ENCODE measurements at places on chromosomes 16 and 17.
A peak's percentile ranks its signal among the peaks of the same experiment; 100 is the strongest.

DNA sequence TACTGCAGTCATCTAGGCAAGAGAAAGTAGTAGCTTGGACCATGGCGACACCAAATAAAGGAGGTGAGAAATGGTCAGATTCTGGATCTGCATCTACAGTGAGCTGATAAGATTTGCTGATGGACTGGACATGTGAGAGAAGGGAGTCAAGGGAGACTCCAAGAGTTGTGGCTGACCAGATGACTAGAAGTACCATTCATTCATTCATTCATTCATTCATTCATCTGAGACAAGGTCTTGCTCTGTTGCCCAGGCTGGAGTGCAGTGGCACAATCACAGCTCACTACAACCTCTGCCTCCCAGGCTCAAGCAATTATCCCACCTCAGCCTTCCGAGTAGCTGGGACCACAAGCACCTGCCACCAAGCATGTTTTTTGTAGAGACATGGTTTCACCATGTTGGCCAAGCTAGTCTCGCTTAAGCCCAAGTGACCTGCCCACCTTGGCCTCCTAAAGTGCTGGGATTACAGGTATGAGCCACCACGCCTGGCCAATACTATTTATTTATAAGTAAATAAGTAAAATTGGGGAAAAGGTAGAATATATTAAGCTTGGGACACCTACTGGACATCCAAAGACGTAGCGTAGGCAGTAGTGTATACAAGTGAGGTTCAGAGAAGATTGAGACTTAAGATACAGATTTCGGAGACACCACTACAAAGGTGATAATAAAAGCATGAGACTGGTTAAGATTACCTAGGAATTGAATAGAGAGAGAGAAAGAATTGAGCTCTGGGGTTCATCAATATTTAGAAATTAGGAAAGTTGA is 15.7 kb upstream of the RNF43 start:
- no peak for DNase-seq

GRCh38 chr17:73453090-73453489 is 141.3 kb upstream of the CDC42EP4 start:
- no peak for DNase-seq

- DNase-seq: no peak
These were observed 15.4 kb downstream of the STAT5A start for GRCh38 chr17:42303694-42304093.

DNA sequence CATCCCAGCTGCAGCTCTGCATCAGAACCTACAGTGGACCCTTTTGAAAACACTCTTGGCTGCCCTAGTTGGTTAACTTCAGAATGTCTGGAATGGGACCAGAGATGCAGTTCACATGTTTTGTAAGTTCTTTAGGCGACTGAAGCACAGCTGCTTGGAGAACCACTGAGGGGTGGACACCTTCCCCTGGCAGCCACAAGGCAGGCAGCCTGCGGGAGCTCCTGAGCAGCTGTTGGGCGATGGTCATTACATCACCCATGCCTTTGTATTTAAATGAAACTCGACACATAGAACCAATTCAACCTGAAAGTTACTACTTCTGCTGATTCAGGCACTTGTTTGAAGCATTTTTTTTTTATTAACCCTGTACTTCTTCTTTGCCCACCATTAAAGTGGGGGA is 151.5 kb downstream of the LGALS9B start:
- no peak for DNase-seq

- no peak for DNase-seq
These were observed 7.3 kb upstream of the TRPV2 start for GRCh38 chr17:16407911-16408588.

GRCh38 chr17:78141437-78142118 is 4.6 kb upstream of the C17orf99 start:
- no peak for DNase-seq

GRCh38 chr16:56849690-56850680 is 15.0 kb upstream of the SLC12A3 start:
- no peak for DNase-seq

- no peak for DNase-seq
These were observed 6.3 kb downstream of the XYLT2 start for GRCh38 chr17:50352072-50352692.

DNA sequence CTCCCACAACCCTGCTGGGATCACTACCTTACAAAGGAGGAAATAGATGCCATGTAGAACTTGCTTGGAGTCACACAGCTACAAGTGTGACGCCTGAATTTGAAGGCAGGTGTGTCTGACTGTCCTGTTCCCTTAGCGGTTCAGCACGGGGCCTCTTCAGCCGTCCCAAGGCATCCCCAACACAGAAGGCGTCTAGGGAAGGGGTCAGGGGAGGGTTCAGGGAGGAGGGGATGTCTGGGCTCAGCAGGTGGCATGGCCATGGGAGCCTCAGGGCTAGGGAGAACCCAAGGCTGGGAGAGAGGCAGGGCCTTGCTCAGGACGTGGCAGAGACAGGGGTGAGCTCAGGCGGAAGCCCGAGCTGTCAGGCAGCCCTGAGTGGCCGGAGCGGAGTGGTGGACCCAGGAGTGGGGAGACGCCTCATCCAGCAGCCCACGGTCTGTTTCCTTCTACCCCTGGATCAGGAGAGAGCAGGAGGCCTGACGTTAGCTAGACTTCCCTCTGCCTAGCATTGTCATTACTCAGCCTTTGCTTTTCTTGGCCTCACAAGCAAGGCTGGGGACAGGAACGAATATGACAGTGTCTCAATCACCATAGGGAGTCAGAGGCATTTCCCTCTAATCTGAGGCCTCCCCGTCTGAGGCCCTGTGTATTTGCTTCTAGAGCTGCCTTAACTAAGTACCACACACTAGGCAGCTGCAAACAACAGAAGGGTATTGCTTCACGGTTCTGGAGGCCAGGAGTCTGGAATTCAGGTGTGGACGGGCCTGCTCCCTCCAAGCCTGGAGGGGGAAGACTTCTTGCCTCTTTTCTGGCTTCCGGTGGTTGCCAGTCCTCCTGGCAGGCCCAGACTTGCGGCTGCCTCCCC is 31.3 kb upstream of the ANKRD40CL start:
- no peak for DNase-seq

DNA sequence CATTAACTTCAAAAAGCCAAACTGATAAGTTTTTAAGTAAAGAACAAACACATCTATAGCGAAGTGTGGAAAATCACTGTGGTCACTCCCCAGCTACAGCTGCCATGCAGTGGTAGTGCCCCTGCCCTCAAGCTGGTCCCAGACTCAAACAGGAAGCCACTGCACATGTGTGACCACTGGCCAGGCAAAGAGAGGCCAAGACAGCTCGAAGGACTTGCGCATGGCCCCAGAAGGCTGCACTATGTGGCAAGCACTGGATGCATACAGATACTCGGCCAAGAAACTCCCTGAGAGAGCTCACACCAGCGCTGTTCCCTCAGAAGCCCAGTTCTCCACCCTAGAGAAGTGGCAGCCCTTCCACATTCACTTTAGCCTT is 82.4 kb downstream of the ANKRD11 start:
- no peak for DNase-seq

DNA sequence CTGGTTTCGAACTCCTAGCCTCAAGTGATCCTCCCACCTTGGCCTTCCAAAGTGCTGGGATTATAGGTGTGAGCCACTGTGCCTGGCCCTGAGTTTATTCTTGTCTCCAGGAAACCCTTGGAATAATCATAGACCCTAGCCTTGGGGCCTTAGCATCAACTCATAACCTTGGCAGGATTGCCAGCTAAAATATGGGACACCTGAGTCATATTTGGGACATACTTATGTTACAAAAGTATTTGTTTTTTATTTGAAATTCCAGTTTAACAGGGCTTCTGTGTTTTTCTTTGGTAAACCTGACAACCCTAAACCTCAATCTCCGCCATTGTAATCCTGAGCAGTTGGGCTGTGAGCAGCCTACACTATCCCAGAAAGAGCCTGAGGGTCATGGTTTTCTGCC is 28.6 kb upstream of the TNS4 start:
- no peak for DNase-seq

DNA sequence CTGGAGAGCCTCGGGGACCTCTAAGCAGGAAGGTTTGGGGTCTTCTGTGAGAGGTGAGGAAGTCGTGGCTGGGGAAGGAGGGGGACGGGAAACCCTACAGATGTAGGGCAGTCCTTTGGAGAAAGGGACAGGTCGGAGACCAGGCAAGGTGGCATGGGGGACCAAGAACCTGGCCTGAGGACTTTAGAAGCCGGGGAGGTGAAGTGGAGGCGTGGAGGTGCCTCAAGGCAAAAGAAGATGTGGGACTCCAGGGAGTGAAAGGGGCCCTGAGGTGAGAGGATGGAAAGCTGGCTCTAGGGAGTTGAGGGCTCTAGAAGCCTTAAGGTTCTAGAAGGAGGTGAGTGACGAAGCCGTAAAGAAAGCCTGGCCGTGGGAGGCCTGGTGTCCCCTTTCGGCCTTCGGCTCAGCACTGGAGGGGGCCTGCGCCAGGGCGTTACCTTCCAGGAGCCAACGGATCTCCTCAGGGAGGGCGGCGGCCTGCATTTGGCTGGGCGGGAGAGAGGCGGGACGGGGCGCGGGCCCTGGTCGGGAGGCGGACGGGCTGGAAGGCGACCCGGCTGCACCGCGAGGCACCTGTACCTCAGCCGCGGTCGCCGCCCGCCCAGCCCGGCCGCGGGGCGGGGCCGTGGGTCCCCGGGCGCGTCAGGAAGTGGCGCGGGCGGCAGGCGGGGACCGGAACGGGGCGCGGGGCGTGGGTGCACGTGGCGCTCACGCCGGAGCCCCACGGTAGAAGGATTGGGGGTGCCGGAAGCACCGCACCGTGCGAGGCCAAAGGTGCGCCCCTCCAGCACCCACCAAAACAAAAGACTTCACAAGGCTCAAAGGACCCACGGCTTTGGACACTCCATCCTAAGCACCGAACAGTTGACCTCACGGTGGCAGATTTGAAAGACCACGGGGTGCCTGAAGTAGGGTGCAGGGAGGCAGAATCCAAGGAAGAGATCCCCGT is at the start of gene SKAP1:
TSS of gene SKAP1 (minus strand) at position 577 of the 949 bp plus-strand sequence.
- DNase-seq: peak; percentile 65

GRCh38 chr17:46044286-46044928 is 45.4 kb downstream of the STH start:
- DNase-seq: peak; percentile 66

- no peak for DNase-seq
These were observed 67.3 kb downstream of the PHKB start for GRCh38 chr16:47528431-47528830.

DNA sequence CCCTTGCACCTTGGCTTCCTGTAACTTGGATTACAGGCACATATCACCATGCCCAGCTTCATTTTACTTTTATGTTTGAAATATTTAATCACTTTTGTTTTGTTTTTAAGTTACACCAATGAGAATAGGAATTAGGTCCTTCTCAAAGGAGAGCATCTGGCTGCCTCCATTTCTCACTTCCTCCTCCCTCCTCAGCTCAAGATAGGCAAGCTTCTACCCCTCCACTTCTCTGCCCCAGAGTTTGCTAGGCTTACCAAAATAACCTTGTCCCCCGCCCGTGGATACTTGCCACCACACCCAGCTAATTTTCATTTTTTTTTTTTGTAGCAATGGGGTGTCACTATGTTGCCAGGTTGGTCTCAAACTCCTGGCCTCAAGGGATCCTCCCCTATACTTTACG is 17.9 kb downstream of the GABARAPL2 start:
- no peak for DNase-seq

GRCh38 chr16:86387468-86388440 is 122.6 kb upstream of the FOXF1 start:
- DNase-seq: no peak

- DNase-seq: no peak
These were observed 8.5 kb downstream of the BFAR start for GRCh38 chr16:14641206-14641605.
